ENCODE measurements at places on chromosomes 5 and 9.

DNA sequence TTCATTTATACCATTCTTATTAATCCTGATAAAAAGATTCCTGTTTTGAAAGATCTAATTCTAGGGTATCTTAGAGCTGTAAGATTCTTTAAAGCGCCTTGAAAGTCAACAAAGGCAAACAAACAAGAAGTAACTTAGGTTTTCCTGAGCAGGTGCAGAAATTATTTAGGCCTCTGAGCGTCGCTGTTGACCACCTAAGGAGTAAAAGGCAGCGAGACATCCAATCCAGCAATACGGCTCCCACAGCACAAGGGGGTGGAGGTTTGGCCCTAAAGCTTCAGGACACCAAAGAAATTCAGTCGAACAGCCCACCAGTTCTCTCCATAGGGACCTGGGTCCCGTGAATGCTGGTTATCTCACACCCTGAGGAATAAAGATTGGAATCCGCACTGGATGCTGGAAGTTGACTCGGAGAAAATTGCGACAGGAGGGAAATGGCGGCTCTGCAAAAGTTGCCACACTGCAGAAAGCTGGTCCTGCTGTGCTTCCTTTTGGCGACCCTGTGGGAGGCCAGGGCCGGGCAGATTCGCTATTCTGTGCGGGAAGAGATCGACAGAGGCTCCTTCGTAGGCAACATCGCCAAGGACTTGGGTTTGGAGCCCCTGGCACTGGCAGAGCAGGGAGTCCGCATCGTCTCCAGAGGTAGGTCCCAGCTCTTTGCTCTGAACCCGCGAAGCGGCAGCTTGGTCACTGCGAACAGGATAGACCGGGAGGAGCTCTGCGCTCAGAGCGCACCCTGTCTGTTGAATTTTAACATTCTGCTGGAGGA, at the start of gene PCDHGA2:
Gene PCDHGA2 (plus strand): TSS at position 223 of the 769 bp plus-strand sequence.
- DNase-seq = peak; percentile 51

GRCh38 chr5:180117000-180117725, 45.6 kb upstream of the RNF130 start:
- DNase-seq = no peak

DNA sequence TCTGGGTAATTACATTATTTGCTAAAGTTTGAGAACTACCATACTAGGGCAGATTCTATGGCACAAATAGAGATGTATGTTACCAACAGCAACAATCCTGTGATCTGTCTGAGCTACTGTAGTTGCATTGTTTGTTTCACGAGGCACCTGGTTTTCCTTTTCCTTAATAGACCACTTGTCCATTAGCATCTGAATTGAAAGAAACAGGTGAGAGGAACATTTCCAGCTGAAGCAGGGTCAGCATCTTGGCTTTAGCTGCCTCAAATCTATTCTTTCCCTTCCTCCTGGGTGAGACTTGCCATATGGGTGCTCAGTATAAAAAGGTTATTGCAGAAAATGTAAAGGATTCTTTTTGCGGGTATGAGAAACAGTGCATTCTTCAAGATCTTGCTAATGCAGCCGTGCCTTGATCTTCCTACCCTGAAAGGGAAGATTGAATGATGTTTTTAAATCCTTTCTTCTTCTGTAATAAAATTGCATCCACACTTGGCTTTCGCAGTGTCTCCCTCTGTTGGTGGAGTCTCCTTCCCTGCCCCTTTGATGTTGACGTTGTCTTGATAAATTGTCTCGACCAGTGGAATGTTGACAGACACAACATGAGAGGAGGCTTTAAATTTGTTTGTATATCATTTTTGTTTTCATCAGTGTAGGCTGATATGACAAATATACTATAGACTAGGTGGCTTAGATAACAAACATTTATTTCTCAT, 118.0 kb upstream of the BRINP1 start:
- DNase-seq = no peak

- DNase-seq = no peak
Observed at GRCh38 chr5:93082981-93083380, 498.0 kb downstream of the NR2F1-AS1 start.

DNA sequence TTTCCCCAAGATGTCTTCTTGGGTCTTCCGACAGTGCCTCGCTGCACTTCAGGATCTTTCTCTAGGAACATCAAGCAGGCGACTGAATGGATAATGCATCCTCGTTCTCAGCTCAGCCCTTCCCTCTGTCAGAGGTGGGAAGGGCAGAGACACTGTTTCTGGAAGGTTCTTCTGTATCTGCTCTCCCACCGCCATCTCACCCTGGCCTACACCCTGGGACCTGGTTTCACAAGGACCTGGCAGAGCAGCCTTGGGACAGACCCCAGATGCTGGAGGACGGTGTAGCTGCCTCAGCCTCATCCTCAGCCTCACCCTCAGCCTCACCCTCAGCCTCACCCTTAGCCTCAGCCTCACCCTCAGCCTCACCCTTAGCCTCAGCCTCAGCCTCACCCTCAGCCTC, 18.5 kb downstream of the MRPL36 start:
- DNase-seq = no peak

- DNase-seq = no peak
Observed at GRCh38 chr5:143541943-143542797, 138.7 kb upstream of the NR3C1 start.

DNA sequence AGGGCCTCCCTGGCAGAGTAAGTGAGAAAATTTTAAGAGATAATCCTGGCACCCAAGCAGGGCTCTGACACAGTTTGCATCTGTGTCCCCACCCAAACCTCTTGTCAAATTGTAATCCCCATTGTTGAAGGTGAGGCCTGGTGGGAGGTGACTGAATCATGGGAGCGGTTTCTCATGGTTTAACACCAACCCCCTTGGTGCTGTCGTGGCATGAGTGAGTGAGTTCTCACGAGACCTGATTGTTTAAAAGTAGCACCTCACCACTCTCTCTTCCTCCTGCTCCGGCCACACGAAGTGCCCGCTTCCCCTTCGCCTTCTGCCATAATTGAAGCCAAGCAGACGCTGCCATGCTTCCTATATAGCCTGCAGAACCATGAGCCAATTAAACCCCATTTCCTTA, 80.1 kb downstream of the FBXW11 start:
- DNase-seq = no peak

DNA sequence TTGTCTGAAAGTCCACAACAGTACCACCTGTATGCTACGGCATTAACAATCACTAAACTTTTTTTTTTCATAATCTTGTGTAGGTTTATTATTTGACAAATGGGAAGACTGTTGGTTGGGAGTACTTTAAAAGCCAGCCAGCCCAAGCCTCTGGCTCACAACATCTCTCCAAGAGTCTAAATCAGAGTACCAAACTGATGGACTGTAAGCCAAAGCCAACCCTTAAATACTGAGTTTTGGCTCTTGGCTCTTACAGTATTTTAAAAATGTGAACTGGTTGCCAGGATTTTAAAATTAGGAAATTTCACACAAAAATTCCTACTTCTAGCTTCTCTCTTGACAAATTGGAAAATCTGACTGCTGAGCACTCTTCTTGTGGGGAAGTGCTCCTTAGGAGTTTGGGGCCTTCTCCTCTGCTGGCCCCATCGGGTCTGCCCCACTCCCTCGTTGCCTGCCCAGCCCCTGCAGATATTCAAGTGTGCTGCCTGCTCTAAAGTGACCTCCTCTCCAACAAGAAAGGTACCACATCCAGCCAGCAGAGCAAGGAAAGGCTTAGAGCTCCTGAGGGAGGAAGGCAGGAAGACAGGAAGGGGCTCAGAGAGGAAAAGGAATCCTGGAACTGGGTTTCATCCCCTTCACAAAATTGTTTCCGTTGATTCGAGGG, 21.8 kb upstream of the TMOD1 start:
- no peak for DNase-seq

DNA sequence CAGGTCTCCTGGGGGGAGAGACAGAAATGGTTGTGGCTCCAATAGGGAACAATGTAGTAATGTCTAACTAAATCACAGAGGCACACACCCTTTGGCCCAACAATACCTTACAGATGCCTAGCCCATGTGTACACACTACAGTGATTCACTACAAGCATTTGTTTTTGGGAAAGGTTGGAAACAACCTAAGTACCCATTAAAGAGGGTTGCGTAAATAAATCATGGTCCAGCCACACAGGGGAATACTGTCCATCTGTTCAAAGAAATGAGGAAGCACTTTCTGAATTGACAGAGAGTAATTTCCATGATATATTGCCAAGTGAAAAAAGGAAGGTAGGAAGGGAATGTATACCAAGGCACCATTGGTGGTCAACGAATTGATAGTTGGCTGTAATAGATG, 22.0 kb upstream of the GTF3C5 start:
- peak; percentile 29 for DNase-seq

DNA sequence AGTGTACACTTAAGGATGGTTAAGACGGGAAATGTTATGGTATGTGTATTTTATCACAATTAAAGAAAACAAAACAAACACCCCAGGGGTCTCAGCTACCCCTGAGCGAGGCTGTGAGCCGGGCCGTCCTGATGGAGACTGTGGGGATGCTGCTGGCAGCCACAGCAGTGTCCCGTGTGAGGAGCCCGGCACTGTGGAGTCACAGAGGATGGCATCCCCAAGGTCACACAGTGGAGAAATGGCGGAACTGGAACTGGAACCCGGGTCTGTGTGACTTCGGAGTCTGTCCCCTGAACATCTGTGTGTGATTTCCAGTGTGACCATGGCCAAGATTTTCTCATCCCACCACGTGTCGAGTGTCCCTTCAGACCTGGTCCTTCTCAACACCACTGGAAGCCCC, 80.7 kb upstream of the PHYKPL start:
- DNase-seq = no peak

DNA sequence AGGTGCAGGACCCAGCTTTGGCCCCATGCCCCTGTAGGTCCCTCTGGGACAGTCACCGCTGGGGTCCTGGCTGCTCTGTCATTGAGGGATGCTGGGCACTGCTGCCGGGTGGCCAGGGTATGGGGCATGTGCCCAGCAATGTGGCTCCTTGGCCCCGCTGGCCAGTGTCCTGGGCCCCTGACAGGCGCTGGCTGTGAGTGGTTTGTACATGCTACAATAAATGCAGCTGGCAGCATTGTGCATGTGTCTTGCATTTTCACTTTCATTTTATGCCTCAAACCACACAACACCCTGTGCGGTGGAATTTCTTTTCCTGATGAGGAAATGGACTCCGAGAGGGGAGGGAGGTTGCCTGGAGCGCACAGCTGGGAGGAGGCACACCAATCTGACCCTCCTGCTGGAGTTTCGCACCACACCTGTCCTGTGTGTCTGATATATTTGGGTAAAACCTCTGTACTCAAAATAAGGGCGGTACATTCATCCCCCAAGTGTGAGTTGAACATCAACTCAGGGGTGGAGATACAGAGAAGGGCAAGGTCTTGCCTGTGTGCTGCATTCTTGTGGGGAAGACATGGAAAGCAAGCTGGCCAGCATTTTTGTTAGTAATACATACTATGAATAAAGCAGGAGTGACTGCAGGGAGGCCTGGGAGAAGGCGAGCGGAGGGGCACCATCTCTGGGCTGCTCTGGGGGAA, 11.7 kb downstream of the TSPAN17 start:
- peak; percentile 49 for DNase-seq

DNA sequence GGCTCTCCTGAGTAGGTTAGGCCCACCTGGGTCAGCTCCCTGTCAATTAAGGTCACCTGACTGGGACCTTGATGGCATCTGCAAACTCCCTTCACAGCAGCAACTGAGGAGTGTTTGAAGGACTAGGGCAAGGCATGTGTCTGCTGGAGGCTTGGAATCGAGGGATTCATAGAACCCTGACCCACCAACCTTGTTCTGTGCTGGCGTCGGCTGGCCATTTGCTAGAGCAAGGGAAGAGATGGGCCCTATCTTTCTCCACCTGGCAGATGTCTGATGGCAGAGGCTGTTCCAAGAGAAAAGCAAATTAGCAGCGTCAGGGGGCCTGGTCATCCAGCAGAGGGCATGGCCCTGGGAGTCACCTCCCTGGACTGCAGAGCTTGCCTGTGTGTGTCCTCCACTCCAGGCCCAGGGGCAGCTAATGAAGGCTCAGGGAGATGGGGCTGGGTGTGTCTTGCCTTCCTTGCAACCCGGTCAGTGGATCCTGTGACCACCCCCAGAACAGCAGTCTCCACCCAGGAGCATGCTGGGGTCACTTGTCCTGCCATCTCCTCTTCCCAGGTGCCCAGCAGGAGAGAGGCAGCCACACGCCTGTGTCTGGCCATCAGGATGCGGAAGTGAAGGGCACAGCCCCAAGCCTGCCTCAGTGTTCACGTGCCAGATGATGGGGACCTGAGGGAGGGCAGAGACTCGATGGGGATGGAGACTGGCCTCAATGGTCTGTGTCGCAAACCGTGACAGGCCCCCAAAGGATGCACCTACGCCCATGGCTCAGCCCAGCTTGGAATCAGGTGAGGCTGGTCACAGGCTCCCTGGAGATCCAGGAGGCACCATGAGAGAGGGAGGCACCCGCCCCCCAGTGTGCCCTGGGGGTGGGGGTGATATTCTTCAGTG, 53.9 kb downstream of the BARX1 start:
- no peak for DNase-seq

DNA sequence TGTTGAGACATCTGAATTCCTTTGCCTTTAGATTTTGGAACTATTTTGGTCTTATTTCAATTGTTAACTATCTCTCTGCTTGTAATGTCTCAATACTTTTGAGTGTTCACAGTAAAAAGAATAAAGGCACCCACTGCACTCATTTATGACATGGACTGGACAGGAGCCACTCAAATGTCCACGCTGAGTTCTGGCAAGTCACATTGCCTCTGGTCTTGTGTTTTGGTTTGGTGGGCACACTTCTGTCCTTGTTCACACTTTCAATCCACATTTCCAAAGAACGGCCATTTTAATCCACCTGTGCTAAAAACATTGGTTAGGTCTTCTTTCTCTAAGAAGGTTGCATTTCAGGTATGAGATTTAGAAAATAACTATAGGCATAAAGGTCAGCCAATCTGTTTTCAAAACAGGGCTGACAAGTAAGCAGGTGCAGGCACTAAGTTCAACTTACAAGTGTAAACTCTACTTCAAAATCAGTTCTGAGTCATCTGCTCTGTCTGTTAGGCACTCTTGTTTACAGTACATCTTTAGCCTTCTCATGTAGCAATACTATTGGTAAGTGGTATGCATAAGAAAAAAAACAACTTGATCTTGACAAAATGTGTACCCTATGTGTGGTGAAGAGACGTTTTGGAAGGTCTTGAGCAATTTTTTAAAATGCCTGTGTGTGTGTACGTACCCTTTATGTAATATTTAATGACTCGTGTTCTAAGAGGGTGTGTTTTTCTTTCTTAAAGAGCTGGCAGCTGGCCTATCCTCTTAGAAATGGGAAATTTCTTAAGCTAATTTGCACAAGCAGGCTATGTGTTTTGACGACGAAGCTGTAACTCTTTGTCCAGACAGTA, 31.5 kb upstream of the ZFAND5 start:
- DNase-seq = peak; percentile 60

DNA sequence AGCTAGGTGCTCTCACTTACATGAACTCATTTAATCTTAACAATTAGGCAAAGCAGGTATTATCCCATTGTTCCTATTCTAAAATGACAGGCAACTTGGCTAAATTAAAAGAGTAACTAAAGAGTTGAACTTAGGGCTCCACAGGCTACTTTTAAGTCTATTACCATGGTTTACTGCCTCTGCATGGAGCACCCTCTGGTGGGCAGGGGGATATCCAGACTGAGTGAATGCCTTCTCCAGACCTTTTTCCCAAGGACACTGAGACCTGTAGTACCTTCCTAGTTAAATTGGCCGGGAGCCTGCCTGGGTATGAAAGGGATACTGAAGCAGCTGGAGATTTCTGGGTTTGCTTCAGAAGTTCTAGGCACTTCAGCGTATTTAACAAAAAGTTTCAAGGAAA, 238.1 kb downstream of the ELAVL2 start:
- DNase-seq = no peak

Data from hematopoietic multipotent progenitor cell treated with erythropoietin and hydrocortisone succinate and interleukin-3 and kit ligand, for 4 days (in vitro differentiated cells).